Erythroblast (primary cell): ENCODE measurements at places on chromosomes 7 and 10.

DNA sequence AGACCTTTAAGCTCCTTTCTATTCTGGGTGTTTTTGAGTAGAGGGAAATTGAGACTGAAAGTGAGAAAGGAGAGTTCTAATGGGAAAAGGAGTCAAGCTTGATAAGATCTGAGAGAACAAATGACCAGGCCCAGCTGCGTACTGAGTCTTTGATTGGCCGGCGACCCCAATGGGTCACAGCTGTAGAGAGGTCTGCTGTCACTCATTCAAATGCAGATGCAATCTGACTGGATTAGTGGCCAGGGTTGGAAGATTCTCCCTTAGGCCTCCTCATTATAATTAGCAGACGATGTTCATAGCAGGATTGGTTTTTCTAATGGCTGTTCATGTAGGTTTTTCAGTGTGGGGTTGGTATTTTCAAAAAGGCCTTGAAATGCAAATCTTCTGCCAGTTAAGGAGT lies 127.2 kb upstream of the SLC25A13 start:
- DNase-seq = no peak

GRCh38 chr7:83466956-83467355 lies 182.0 kb downstream of the SEMA3E start:
- DNase-seq = no peak

DNA sequence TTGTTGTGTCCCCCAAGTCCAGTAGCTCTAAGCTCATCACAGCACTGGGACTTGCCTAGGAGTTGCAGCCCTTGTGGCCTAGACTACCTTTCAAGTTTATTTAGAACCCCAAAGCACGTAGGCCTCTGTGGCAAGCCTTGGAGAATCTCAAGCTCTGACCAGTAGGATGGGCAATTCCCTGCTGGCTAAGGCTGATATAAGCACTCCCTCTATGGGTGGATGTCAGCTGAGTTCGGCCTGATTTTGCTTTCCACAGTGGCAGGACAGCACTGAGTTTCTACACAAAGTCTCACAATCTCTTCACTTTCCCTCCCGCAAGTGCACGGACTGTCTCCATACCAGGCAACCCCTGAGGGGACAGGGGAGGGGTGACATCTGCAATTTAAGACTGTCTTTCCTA lies 886.4 kb upstream of the LRRN3 start:
- no peak for DNase-seq

- no peak for DNase-seq
Measured at GRCh38 chr7:87144173-87144657, 8.0 kb upstream of the DMTF1 start.

DNA sequence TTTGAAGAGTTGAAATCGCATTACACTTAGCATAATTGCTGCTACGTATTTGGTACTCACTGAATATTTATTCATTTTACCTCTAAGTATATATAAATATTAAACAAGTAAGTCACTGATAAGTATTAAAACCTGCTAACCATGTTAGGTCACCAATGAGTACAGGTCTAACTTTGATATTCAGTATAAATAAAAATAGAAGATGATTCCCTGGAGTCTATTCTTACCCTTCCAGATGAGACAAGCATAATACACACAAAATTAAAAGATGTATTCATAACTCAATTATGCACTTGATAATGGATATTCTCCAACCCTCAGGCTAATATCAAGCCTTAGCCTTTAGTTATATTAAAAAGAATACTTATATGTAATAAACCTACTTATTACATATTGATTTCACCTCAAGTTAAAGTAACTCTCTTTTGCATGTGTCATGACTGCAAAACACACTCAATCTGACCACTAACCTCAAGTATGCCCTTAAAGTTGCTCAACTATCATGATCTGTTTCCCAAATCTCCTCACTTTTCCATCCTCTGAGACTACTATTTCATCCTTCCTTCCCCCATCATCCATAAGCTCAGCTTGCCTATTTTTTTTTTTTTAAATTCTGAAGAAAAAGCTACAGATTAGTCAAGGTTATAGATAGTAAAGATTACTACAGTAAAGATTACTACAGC lies 46.8 kb downstream of the IPMK start:
- no peak for DNase-seq

GRCh38 chr10:68155615-68156210 lies 46.4 kb downstream of the MYPN start:
- no peak for DNase-seq
